ENCODE measurements at places on chromosomes 11 and 22.
A peak's percentile ranks its signal among the peaks of the same experiment; 100 is the strongest.

GRCh38 chr11:58525037-58525614 lies 17.2 kb upstream of the OR5B21 start:
- DNase-seq = peak; percentile 30

DNA sequence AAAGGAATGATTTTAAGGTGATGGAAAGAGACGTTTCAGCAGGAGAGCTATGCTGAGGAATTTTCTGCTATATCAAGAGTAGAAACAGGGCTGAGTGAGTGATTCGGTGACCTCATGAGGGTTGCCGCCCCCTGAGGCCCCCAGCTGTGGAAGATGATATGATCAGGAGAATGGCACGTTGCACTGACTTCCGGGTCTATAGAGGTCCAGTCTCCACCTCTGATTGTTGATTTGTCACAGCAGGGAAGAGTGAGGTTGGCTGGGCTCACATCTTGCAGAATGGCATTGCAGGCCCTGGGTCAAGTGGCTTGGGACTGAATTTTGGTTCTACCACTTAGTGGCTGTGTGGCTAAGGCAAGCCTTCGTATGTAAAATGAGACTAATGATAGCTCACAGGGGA lies 205.1 kb downstream of the SNX19 start:
- no peak for DNase-seq

GRCh38 chr11:8098361-8098760 lies 17.4 kb downstream of the TUB start:
- no peak for DNase-seq

- DNase-seq = no peak
These were observed 26.8 kb downstream of the RPL3 start for GRCh38 chr22:39292561-39293074.

- no peak for DNase-seq
These were observed 47.7 kb downstream of the BBOX1 start for GRCh38 chr11:27088353-27088752.

- no peak for DNase-seq
These were observed 3.4 kb downstream of the ACCSL start for GRCh38 chr11:44051171-44051570.

DNA sequence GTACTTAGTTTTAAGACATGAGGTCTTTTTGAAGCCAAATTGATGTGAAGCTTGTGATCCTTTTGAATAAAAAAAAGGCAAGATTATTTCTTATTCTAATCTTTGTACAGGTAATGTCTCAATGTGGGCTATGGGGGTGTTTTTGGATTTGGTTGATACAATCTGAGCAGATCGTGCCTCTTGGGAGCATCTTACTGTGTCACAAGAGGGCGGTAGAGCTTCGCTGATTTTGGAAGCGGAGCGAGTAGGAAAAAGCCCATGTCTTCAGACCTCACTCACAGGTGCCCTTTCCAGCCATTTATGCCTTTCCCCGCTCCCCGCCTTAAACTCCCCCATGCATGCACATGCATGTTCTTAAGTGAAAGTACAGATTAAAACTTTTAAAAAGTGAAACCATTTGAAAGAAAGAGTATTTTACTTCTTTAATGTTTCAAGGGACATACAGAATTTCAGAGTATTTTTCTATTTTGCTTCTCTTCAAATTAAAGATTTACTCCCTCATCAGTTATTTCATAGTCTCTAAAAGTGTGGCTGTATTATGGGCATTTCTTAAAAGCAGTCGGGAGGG lies 18.8 kb downstream of the DDX25 start:
- DNase-seq = peak; percentile 41

- no peak for DNase-seq
These were observed 14.0 kb downstream of the CELF1 start for GRCh38 chr11:47538741-47539565.

DNA sequence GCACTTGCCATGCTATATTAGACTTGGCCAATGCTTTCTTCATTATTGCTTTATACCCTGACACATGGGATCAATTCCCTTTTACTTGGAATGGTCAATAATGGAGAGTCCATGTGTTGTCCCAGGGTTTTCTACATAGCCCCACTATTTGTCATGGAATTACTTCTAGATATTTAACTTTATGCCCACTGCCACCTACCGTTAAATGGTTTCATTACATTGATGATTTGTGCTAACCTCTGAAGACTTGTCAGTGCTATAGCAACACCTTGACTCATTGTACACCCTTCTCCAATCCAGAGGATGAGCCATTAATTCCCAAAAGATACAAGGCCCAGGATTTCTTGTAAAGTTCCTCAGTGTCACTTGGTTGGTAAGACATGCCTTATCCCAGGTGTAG lies 31.4 kb upstream of the SLC22A25 start:
- no peak for DNase-seq

GRCh38 chr22:19710769-19711106 lies 3.6 kb upstream of the SEPTIN5 start:
- no peak for DNase-seq

GRCh38 chr22:28480000-28480715 lies 199.5 kb downstream of the TTC28 start:
- DNase-seq = no peak

GRCh38 chr22:39617970-39618757 lies 47.6 kb downstream of the CACNA1I start:
- no peak for DNase-seq

DNA sequence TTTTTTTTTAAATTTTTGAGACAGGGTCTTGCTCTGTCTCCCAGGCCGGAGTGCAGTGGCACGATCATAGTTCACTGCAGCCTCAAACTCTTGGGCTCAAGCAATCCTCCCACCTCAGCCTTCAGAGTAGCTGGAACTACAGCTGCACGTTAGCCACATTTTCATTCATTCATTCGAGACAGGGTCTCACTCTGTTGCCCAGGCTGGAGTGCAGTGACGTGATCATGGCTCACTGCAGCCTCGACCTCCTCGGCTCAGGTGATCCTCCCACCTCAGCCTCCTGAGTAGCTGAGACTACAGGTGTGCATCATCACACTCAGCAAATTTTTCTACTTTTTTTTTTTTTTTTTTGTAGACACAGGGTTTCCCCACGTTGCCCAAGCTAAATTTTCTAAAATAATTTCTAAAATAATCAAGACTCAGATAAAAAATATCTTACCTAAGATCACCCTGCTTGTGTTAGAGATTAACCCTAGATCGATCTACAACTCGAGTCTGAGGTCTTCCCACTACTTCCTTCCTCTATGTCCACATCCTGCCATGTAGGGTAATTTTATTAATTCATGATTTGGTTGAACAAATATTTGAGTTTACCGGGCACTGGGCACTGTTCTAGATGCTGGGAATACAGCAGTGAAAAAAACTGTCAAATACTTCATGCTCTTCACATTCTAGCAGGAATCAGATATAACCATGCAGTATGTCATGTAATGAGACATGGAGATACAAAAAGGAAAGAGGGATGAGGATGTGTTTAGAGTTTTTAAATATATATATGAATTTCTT lies 15.1 kb downstream of the EIF4G2 start:
- no peak for DNase-seq

DNA sequence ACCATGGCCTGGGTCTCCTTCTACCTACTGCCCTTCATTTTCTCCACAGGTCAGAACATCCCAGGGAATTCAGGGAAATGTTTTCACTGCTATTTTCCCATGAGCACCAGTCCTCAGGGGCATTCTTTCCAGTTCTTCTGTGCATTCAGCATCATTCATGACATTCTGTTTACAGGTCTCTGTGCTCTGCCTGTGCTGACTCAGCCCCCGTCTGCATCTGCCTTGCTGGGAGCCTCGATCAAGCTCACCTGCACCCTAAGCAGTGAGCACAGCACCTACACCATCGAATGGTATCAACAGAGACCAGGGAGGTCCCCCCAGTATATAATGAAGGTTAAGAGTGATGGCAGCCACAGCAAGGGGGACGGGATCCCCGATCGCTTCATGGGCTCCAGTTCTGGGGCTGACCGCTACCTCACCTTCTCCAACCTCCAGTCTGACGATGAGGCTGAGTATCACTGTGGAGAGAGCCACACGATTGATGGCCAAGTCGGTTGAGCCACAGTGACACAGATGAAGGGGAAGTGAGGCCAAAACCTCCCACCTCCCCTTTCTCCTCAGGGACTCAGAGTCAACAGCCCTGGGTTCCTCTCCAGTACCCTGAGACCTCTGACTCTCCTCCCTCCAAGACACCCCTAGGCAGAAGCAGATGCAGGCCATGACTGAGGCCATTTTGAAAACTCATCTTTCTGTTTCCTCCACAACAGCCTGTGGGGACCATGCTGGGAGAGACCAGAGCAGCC lies 15.9 kb upstream of the IGLL5 start:
- no peak for DNase-seq

- DNase-seq = no peak
These were observed 1.4 kb upstream of the KCNQ1OT1 start for GRCh38 chr11:2701230-2701629.

- no peak for DNase-seq
These were observed 71.2 kb downstream of the PDHX start for GRCh38 chr11:34987617-34988016.

- DNase-seq = no peak
These were observed 324.2 kb downstream of the DCDC1 start for GRCh38 chr11:31045335-31045734.

DNA sequence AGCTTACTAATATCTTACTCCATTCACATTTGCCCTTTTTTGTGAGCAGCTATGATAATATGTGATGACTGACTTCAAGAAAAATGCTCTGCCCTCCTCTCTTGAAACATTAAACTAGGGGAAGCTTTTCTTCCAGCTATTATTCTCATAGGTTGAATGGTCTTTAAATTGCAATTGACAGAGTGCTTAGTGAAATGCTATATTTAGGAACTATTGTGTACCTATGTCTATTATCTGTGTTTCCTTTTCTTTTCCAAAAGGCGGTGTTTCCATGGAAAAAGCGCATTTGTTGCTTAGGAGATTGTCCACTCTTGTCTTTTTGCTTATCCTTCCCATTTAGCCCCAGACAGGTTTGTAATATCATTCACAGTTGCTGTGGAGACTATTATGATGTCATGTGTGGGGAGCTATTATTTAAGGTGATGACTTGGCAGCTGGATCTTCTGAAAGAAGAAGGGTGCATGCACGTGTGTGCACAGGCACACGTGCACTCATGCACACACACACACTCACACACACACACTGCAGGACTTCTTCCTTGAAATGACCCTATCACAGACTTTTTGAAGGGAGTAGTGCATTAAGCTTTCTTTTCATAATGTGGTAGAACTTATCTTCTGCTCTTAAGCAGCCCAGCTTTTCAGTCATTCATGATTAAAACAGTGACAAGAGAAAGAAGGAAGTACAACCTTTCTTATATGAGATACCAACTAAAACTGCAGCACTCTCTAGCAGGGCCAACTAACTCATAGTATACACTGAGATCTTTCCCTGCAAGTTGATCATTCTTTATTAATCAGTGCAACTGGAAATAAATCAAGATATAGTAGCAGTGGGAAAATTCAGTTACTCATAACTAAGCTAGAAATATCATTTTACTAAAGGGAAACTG lies 340.8 kb upstream of the MTNR1B start:
- no peak for DNase-seq

DNA sequence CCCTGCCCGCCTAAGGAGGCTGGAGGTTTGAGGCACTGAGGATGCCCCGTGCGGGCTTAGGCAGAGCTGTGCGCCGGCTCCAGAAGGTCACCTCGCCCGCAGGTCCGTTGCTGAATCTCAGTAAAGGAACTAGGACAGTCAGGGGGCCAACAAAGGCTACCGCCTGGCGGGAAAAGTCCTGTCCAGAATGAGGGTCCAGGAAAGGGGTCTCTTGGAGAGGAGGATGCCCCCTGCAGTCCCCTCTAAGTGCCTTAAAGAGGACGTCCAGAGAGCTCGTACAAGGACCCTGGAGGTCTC lies 548 bp downstream of the PVALB start:
- DNase-seq = no peak

DNA sequence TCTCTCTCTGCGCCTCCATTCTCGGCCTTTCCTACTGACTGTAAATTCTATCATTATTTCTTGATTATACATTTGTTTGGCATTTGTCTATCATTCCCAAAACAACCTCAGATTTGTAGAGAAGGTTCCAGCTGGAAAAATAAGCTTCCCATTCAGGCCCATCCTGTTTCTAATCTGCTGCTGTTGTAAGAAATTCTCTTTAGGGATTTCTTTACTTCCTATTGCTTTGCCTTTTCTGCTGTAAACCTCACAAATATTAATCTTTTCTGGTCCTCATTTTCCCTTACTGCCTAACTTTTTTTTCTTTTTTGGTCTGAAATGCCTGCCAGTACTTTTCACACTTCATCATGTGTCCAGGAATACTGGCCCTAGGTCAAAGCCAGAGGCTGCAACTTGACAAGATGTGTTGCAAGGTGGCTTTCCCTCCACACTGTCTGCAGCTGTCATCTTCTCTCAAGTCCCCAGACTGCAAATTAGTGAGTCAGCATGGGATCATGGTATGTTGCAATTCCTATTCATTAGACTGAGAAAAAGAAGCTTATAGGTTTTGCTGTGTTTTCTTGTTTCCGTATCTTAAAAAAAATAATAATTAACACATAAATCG lies 858.7 kb upstream of the CHORDC1 start:
- DNase-seq = no peak

- no peak for DNase-seq
These were observed 2.7 kb upstream of the RHOD start for GRCh38 chr11:67053896-67054329.

DNA sequence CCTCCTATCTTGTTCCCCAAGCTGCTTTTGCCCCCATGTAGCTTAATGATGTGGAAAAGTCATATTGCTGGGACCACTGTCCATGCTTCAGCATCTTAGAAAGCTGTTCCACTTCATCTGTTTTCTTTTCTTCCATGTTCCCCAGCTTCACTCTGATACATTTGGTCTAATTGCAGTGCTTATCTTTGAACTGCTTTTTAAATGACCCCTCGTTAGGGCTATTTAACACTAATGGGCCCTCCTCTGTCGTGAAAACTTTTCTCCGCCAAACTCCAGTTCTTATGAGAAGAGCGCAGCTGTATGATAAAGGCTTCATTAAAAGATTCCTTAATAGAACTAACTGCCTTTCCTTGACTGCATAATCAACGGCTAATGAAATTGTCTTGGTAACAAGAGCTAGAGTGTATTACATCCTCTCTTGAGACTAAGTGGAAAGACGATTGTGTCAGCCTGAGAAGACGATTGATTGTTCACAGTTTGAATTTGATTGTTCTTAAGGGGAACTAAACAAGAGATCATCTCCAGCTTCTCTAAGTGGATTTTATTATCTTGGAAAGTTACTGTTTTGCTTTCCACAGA lies 165.0 kb upstream of the MTNR1B start:
- DNase-seq = no peak

GRCh38 chr22:48072777-48073176 lies 1310.3 kb downstream of the TBC1D22A start:
- no peak for DNase-seq

- no peak for DNase-seq
These were observed 136.0 kb downstream of the SWAP70 start for GRCh38 chr11:9799886-9800285.

- no peak for DNase-seq
These were observed 1.3 kb downstream of the PPP1R14B start for GRCh38 chr11:64245401-64245796.

DNA sequence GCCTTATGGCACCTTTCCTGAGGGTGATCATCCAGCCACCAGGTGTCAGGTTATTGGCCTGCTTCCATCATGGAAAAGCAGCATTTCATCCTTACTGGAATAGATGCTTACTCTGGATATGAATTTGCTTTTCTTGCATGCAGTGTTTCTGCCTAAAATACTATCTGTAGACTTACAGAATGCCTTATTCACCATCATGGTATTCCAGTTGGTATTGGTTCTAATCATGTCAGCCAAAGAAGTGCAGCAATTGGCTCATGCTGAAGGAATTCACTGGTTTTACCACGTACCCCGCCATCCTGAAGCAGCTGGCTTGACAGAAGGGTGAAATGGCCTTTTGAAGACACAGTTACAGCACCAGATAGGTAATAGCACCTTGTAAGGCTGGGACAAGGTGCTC lies 194.2 kb downstream of the AASDHPPT start:
- DNase-seq = no peak

GRCh38 chr11:45248501-45249011 lies 37.6 kb downstream of the SYT13 start:
- no peak for DNase-seq

Data from memory B cell (primary cell).